Gastrocnemius medialis (tissue), 4 donors: ENCODE measurements at places on chromosomes 7 and 10. TPM values are rescaled to one million over a fixed set of nuclear protein-coding genes. Genes with fewer than 3 reads are reported as not detected.

Gene MYO3A
- total RNA-seq, result not detected

Gene TRIM74
- total RNA-seq, result not detected

DNA sequence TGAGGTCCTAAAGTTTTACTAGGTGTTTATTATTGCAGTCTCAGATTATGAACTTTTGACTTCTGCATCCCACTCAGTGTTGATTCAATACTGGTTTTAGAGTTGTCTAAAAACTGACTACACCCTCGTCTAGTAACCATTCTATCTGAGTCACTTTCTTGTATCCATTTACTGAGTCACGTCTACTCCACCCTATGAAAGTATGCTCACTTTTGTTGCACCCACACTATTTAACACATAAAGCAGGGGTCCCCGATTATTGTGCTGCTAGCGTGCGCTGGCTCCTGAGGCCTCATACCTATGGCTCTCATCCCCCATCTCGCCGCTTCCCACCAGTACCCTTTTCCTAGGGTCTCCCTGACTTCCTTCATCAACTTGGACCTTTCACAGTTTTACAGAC lies 2.0 kb downstream of the SAMD9 start:
- no peaks in the 10 kb centered on the region for H3K36me3 ChIP-seq
- DNase-seq, result no peak
- H3K27ac ChIP-seq, result no peak overlapping the region

Gene UCN3
- not detected for total RNA-seq

GRCh38 chr7:140656548-140657515 lies 15.9 kb upstream of the ADCK2 start:
- H3K4me3 ChIP-seq, result peak overlapping the region; percentile 47
- peak overlapping the region; percentile 76 for H3K27ac ChIP-seq
- DNase-seq, result no peak
- H3K4me1 ChIP-seq, result peaks cover 23% of the 10 kb centered on the region

Gene HOXA2
- not detected for total RNA-seq

GRCh38 chr10:90862908-90863514 lies 5.2 kb upstream of the HTR7 start:
- no peaks in the 10 kb centered on the region for H3K27me3 ChIP-seq
- no peak for DNase-seq
- no peak overlapping the region for H3K4me3 ChIP-seq
- no peaks in the 10 kb centered on the region for H3K36me3 ChIP-seq

Gene LRRC27
- total RNA-seq, result 6.1 TPM
